Naive B cell (primary cell): ENCODE measurements at places on chromosomes 12 and 14.

- no peaks in the 10 kb centered on the region for H3K27me3 ChIP-seq
- no peak for DNase-seq
- no peaks in the 10 kb centered on the region for H3K36me3 ChIP-seq
- H3K4me3 ChIP-seq: no peak overlapping the region
- peaks cover 5% of the 10 kb centered on the region for H3K4me1 ChIP-seq
- H3K27ac ChIP-seq: no peak overlapping the region
Measured at GRCh38 chr14:90536092-90536491, 139.3 kb downstream of the CALM1 start.

DNA sequence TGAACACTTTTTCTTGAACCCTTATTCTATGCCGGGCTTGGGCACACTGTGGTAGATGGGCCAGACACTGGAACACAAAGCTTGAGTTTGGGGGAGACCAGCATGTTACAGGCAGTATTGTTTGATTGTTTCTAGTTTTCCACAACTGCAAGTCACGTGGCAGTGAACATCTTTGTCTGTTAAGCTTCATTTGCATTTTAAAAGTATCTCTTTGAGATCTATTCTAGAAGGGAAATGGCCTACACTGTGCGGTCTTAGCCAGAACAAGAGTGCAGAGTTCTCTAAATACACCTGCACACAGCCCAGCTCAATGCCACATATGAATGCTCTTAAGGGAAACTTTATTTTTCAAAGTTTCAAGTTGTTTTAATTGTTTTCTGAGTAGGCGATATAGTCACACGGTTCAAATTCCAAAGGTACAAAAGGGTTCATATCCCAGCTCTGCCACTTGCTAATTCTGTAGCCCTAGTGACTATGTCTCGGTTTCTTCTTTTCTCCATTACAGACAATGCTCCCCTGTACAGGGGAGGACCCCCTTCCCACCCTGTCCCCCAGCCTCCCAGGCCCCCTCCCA lies 24.9 kb downstream of the RIN3 start:
- DNase-seq: no peak
- H3K4me1 ChIP-seq: peaks cover 69% of the 10 kb centered on the region
- H3K27me3 ChIP-seq: no peaks in the 10 kb centered on the region
- H3K4me3 ChIP-seq: peak overlapping the region; percentile 33

GRCh38 chr12:43180242-43180641 lies 371.8 kb downstream of the ADAMTS20 start:
- H3K4me3 ChIP-seq: no peak overlapping the region
- H3K27me3 ChIP-seq: no peaks in the 10 kb centered on the region
- H3K27ac ChIP-seq: no peak overlapping the region
- H3K36me3 ChIP-seq: peaks cover 4% of the 10 kb centered on the region
- no peak for DNase-seq

DNA sequence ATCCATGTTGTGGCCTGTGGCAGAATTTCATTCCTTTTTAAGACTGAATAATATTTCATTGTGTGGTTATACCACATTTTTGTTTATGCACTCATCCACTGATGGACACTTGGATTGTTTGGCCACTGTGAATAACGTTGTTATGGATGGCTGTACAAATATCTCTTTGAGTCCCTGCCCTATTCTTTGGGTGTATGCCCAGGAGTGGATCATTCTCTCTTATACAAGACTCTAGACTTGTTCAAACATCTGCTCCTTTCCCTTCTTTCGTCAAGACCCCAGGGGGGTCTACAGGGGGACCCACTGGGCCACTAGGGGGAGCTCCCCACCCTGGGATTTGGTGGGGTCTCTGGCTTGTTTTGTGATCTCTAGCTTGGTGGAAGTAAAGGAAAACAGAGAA lies 77.4 kb downstream of the FBXL14 start:
- H3K27ac ChIP-seq: no peak overlapping the region
- H3K4me1 ChIP-seq: no peaks in the 10 kb centered on the region
- H3K4me3 ChIP-seq: no peak overlapping the region
- no peak for DNase-seq

- no peaks in the 10 kb centered on the region for H3K27me3 ChIP-seq
- no peaks in the 10 kb centered on the region for H3K4me1 ChIP-seq
- H3K27ac ChIP-seq: no peak overlapping the region
- DNase-seq: no peak
- H3K36me3 ChIP-seq: no peaks in the 10 kb centered on the region
Measured at GRCh38 chr12:127620735-127621355, 646.1 kb upstream of the TMEM132C start.

DNA sequence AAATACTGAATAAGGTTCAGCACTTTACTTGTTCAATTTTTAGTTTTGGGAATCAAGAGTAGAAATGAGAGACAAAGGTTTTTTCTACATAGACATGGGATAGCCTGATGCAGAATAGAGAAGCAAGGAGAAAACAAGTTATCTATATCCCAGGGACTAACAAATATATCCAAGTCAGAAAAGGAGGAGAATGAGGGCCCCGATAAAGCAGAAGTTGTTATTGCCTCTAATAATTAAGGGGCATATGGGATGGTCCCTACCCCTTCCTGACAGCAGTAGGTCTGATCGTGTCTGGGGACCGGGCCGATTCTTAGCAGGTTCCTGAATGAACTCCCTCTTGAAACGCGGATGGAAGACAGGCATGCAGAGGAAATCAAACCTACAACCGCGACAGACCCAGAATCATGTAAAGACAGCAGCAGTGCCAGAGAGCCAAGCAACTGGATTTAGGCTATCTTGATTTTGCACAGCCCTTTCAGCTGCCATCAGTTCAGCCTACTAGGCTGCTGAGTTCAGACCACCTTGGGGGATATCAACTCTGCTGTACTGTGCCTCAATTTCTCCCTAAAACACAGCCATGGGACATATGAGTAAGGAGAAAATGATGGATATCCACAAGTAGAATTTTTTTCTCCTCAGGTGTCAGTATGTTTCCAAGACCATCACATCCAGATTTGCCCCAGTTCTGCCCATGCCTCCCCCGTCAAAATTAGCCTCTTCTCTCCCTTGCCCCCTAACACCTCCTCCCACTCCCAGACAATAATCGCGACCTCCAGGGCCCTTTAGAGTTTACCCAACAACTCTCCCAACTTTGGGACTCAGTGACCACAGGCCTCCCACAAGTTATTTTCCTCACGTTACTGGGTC lies 706 bp downstream of the PRMT5 start:
- H3K27ac ChIP-seq: peak overlapping the region; percentile 40
- no peaks in the 10 kb centered on the region for H3K27me3 ChIP-seq
- peaks cover 12% of the 10 kb centered on the region for H3K4me1 ChIP-seq
- no peak for DNase-seq
- no peaks in the 10 kb centered on the region for H3K36me3 ChIP-seq
- H3K4me3 ChIP-seq: no peak overlapping the region
